Myocyte (in vitro differentiated cells): ENCODE measurements at places on chromosomes 16 and 17. TPM values are rescaled to one million over a fixed set of nuclear protein-coding genes. Genes with fewer than 3 reads are reported as not detected.

- no peak for DNase-seq
These were observed 172.0 kb upstream of the CHMP6 start for GRCh38 chr17:80819422-80820164.

GRCh38 chr17:32461853-32462617, 17.7 kb downstream of the PSMD11 start:
- DNase-seq: peak; percentile 60

DNA sequence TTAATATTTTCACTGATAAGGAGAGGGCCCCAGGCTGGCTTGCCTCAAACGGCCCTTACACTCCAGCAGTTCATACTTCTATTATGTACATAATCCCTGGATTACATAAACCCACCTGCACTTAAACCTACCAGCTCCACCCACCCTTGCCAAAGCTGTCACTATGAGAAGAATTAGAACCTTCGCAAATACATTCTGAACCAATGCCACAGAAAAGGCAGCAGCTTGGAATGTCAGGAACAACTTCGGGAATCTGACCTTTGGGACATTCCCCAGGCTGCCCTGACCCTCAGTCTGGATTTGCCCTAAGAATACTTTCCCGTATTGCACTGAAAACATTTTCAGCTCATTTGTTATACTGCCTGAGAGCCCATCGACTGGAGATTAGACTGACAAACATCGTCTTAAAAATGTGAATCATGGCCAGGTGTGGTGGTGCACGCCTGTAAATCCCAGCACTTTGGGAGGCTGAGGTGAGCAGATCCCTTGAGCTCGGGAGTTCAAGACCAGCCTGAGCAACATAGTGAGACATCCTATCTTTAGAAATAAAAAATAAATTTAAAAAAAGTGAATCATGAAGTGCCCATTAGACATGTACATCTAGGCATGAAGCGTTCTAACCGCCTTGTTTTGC, 21.0 kb upstream of the SEC14L1 start:
- DNase-seq: no peak

CDH5 gene
- total RNA-seq: not detected in 2 replicates

GRCh38 chr17:68437979-68438822, 19.1 kb downstream of the WIPI1 start:
- no peak for DNase-seq

GRCh38 chr17:44004077-44004760, at the start of gene NAGS:
Gene NAGS, plus strand, starts transcription at chr17:44004622. Its CDS starts 42 bp downstream, at chr17:44004664.
- DNase-seq: no peak

- no peak for DNase-seq
These were observed 74.2 kb downstream of the CNTNAP4 start for GRCh38 chr16:76351441-76351840.
